NCI-H1417 (cell line): ENCODE measurements at places on chromosomes 5 and 9.

- no peak for DNase-seq
Observed at GRCh38 chr5:169803077-169803981, 166.3 kb downstream of the DOCK2 start.

- DNase-seq = no peak
Observed at GRCh38 chr9:127163409-127163808, 41.0 kb upstream of the ANGPTL2 start.

- no peak for DNase-seq
Observed at GRCh38 chr5:145228564-145228963, 606.6 kb downstream of the PRELID2 start.

- DNase-seq = no peak
Observed at GRCh38 chr9:120940573-120940972, 14.0 kb upstream of the TRAF1 start.

DNA sequence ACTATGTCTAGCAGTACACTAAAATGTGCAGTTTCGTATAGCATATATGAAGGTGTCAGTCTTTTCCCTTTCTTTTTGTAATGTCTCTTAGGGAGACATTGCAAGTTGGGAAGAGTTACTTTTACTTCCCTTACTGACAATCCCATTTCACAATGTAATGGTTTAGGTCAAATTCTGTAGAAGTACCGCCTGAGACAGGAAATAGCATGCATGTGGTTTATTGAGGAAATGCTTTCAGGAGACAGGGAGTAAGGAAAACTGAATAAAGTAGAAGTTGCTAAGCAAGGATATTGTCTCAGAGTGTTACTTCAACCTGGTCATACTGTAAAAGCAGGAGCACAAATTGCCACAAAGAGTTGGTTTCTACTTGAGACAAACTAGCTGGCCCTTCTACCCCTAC is 32.1 kb upstream of the MSANTD3 start:
- no peak for DNase-seq

DNA sequence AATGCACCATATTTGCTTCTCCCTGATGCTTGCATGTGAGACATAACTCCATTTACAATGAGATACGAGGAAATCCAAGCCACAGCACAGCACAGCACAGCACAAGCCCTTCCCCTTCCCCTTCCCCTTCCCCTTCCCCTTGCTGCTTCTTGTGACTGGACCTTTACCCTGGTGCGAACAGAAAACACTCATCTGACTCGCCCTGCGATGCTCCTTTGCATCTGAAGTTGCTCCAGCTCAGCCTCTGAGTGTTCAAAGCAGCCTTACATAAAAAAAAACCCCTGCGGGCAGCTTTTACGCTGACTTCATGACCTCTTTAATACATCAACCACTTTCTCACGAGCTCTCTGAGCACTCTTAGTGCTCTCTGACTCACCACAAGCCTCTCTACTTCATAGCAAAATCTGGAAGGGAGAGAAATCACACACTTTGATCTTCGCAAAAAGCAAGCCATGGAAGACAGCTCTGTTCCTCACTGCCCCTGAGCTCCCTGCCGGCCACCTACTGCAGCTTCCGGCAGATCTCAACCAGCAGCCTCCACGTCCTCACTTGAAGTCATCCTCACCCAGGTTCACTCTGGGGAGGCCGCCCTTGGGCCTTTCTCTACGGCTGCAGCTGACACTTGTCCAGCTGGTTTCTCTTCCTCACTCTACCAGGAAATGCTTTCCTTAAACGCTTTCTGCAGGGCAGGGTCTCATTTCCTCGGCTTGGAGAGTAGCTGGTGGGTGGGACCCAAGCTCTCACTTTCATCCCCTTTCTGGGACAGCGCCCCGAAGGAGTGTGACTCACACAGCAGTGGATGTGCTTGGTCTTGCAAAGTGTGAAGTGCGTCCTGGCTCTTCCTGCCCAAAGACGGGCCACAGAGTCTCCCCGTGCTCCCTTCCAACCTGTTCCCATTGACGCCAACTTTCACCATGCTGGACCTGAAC is 5.3 kb downstream of the SLC34A1 start:
- no peak for DNase-seq

DNA sequence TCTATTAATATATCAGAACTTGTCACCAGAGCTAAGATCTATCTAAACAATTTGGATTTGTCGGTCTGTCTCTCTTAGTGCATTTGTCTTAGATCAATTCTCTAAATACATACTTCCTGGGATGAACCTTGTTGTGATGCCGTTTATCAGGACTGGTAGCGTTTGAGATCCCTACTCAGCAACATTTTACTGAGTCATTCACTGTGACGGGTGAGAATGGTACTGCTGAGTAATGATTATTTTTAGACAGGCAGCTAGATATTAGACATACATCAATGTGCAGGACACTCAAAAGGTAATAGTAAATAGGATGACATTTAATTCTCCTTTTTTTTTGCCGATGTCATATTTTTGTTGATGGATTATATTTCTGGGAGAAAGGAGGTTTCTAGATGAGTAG is 209.0 kb downstream of the CSNK1G3 start:
- no peak for DNase-seq

GRCh38 chr5:154829589-154830218 is 20.7 kb downstream of the FAXDC2 start:
- no peak for DNase-seq

DNA sequence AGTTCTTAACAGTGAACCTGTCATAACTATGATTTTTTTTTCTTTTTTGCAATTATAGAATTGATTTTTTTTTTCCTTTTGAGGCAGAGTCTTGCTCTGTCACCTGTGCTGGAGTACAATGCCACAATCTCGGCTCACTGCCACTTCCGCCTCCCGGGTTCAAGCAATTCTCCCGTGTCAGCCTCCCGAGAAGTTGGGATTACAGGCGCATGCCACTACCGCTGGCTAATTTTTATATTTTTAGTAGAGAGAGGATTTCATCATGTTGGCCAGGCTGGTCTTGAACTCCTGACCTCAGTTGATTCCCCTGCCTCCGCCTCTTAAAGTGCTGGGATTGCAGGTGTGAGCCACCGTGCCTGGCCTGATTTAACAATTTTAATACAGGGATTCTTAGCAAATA is 21.4 kb downstream of the UGCG start:
- no peak for DNase-seq

GRCh38 chr5:14902826-14903560 is 31.4 kb upstream of the ANKH start:
- DNase-seq = no peak

DNA sequence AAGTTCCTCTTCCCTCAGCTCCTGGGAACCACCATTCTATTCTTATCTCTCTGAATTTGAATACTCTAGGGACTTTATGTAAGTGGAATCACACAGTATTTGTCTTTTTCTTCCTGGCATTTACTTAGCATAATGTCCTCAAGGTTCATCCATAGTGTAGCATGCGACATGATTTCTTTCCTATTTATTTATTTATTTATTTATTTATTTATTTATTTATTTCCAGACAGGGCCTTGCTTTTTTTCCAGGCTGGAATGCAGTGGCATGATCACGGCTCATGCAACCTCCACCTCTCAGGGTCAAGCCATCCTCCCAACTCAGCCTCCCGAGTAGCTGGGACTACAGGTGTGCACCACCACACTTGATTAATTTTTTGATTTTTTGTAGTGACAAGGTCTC is 142.1 kb downstream of the GPBP1 start:
- no peak for DNase-seq

DNA sequence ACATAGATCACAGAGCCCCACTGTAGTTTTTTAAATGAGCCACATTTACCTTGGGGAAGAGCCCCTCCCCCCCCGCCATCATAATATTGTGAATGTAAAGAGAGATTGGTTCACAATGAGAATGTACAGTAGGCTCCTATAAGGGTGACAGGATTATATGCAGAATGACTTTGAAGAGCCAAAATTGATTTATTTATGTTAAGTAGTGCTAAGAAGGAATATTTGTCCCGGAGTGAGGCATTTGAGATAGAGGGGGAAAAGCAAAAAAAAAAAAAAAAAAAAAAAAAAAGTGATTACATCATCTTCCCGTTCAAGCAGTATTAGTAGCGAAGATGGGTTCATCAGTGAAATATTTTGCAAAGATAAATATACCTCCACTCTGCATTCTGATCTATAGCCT is 73.9 kb downstream of the PIK3R1 start:
- no peak for DNase-seq

- no peak for DNase-seq
Observed at GRCh38 chr5:6453937-6454560, 5.4 kb downstream of the UBE2QL1 start.

- no peak for DNase-seq
Observed at GRCh38 chr5:35488055-35488454, 129.6 kb upstream of the SPEF2 start.

GRCh38 chr5:146521403-146522106 is 5.6 kb upstream of the GPR151 start:
- DNase-seq = peak; percentile 36

GRCh38 chr5:6827526-6828219 is 114.4 kb downstream of the TENT4A start:
- DNase-seq = no peak

GRCh38 chr5:149552038-149552494 is 827 bp upstream of the CSNK1A1 start:
- DNase-seq = no peak

DNA sequence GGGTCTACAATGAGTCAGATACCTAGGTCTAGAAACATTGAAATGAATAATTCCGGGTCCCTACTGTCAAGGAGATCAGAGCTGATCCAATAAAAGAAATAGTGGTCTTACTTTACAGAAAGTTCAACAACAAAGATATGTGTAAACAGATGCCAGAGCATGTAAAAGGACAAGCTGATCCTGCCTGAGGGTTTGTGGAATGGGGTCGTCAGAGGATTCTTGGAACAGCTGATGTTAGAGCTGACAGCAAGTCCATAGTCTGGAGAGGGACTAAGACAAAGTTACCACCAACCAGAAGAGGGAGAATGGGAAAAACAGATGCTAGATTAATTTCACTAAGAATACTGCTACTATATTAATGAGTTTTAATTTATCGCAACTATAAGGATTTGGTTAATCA is 71.5 kb downstream of the FREM1 start:
- DNase-seq = no peak

DNA sequence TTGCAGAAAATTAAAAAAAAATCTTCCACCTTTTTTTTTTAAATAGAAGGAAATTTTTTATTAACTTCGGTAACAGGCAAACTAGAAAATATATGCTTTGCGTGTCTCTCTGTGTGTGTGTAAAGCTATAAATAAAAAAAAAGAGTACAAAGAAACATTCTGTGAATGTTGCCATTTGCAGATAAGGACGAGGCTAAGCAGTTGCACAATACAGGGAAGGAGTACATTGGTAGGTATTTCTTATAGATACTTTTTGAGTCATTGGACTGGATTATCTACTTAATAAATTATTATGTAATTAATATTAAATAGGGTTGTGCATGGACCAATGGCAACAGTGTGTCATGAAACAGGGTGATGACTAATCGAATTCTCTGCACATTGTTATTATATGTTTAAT is 102.4 kb downstream of the CAMK4 start:
- no peak for DNase-seq

DNA sequence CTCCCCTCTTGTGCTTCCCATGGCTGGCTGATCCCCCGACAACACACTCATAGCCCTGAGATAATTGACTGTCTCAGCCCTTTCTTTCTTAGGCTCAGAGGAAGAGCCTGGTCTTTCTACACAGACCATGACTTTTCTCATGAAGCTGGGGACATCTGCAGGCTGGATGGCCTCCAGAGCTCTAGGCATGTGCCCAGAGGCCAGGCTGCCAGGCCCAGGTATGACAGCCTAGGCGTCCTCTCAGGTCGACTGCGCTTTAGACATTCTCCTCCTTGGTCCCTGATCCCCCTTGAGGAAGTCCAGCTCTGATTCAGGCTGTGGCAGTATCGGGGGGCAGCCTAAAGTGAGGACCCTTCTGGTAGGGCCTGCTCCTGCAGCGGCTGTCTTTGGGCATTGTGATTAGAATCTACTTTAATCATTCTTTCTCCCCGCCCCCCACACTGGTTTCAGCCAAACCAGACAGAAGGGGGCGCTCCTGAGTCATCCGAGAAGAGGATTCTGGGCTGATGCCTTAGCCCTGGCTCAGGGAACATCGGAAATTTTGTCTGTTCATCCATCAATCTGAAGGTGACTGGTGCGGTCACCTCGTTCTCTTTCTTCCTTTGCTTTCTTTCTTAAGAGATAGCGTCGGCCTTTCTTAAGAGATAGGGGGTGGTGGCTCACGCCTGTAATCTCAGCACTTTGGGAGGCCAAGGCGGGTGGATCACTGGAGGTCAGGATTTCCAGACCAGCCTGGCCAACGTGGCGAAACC is 66.5 kb upstream of the HSPA9 start:
- peak; percentile 24 for DNase-seq

GRCh38 chr5:33238826-33239695 is 201.7 kb upstream of the TARS1 start:
- DNase-seq = no peak

DNA sequence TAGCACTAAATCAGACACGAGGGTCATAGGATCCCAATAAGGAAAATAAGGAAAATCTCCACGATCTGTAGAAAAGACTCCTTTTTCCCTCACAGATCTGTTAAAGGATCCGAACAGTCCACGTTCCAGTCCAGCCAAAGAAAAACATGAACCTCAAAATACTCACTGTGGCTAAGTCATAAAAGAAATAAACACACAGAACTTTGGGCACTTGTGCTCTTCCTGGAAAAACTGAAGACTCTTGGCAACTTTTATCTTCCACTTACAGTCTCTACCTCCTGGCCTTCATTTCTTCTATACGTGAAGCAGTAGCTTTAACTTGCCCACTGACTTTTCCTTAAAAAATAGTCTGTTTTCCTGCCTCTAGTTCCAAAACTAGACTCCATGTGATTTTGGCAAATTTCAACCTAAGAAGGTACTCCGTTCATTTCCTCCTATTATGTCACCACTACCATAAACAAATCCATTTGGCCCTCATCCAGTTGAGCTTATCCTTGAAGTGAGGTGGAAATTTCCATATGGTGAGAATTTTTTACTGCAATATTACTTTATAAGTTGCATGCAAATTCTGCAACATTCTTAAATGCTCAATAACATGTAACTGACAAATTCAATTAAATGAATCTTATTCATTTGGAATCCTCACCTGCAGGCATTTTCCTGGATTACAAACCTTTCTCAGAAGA is 5.3 kb upstream of the LHFPL2 start:
- no peak for DNase-seq

DNA sequence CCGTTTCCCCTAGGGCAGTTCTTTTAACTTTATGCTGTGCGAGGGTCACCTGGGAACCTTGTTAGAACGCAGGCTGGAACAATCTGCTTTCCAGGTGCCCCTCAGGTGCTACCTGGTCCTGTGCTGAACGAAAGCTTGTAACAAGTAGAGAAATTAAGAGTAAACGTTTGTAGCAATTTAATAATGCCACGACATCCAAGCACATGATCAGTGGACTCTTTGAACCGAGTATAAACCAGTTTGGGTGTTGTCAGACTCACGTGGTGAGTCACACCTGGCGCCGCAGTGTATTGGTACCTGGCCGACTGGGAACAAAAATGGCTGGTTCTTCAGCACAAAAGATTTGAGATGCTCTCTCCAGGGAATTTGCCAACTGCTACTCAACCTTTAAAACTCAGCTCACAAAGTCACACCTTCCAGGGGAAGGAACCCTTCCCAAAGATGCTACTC is 926 bp upstream of the MYO10 start:
- peak; percentile 52 for DNase-seq

DNA sequence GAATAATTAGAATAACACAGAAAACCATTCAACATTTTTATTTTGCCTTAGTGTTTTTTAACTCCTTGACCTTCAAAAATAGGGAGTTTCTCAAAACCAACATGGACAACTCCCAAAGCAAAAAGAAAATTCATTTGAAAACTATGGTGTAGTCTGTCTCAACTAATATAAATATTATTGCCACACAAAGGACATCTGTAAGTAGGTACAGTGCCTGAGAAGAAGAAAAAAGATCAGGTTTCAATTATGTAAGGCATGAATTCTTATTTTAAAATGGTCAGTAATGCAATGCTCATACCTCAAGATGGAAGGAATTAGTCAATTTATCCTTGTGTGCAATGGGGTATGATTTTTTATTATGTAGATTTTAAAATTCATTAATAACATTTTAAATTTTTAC is 109.6 kb upstream of the CNTLN start:
- peak; percentile 19 for DNase-seq
